ENCODE measurements at places on chromosomes 11 and 22. TPM values are rescaled to one million over a fixed set of nuclear protein-coding genes. Genes with fewer than 3 reads are reported as not detected.

Gene BRSK2
- polyA plus RNA-seq: 0.75 TPM

DNA sequence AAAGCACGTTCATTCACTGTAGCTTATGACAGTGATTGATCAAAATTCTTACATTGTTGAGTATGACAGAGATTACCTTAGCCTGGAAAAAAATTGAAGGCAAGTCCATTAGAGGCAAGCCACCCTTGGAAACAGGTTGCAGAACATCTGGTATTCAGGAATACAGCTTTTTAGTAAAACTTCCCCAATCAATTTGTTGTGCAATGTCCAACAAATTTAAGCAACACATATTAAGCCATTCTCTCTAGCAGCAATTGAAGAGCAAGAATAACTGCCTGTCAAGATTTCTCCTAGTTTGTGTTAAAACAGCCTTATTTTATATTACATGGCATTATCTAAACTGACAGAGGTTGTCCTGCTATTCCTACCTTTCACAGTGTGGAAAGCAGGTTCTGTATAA lies 37.0 kb downstream of the BCL2L13 start:
- DNase-seq: no peak

GRCh38 chr11:2542406-2542805 lies 97.6 kb downstream of the KCNQ1 start:
- no peak for DNase-seq

DNA sequence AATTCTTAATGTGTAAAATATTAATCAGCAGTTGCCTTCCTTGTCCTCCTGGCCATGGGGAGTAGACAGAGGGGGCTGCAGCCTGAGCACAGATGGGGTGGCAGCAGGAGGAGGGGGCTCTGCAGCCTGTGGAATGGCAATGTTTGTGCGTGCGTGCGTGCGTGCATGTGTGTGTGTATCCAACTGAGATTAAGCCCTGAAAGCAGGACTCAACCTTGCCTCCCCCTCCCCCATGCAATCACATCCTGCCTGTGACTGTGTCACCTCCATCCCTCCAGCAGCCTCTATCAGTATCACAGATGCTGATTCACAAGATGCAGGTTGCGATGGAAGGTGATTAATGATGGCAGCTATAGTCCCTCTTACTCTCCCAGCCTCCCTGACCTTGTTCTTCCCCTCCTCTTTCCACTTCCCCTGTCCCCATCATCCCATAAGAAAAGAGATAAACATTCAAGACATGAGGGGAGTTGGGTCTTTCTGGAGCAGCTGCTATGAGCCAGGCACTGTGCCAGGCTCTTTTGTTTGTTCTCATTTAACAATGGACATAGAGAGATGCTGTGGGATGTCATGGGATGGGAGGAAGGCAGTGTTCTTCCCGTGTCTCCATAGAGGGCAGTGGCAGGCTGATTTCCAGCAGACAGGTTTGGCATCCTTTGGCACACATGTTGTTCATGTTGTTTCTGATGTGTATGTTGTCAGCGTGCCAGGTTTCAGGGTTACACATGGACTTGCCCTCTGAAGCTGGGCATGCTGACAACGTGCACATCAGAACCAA lies 43.8 kb upstream of the NECTIN1 start:
- no peak for DNase-seq

GRCh38 chr11:44036811-44037657 lies 10.7 kb upstream of the ACCSL start:
- peak; percentile 83 for DNase-seq

- peak; percentile 51 for DNase-seq
Measured at GRCh38 chr11:561148-562003, 606 bp downstream of the RASSF7 start.

GRCh38 chr11:120153221-120153620 lies 15.3 kb upstream of the TRIM29 start:
- no peak for DNase-seq

DNA sequence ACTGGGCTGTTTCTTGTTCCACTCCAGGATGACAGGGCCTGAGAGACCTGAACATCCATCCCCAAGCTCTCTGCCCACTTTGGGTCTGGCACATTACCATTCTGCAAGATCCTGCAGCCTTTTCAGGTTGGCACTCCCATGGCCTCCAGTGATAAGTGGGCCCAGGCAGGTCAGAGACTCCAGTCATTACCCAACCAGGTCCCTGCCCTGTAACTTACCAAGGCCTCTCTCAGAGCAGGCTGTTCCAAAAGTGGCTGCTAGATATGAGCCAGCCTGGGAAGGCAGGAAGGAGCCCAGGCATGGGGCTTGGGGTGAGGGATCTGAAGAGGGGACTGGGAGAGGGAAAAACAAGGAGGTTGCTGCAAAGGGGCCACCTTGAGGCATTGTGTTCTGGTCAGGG lies 35.9 kb downstream of the KCNQ1OT1 start:
- DNase-seq: no peak

GRCh38 chr11:20530942-20531703 lies 68.3 kb upstream of the SLC6A5 start:
- DNase-seq: no peak

- DNase-seq: no peak
Measured at GRCh38 chr11:1557904-1558774, 13.9 kb downstream of the DUSP8 start.

Gene CRYBA4
- polyA plus RNA-seq: not detected

Gene RFPL2
- polyA plus RNA-seq: not detected

DNA sequence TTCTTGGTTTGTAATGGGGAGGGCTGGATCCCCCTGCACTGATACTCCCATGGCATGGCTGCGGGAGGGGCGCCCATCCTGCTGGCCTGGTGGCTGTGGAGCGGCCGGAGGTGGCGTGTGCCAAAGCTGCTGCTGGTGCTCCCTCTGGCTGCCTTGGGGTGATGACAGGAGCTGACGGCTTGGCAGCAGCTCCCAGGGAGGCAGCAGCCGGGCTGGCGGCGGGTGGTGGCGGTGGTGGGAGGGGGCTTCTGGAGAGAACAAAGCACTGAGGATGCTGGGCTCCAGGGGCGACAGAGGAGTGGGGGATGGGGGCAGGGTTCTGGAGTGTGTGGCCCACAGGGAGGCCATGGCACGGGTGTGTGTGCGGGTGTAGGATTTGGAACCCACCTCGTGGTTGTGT lies 11.4 kb upstream of the MPPED1 start:
- DNase-seq: no peak

Gene NXPE4
- polyA plus RNA-seq: not detected

Gene SCUBE1
- polyA plus RNA-seq: 3.1 TPM

GRCh38 chr11:10784232-10785145 lies 24.2 kb downstream of the EIF4G2 start:
- DNase-seq: peak; percentile 32

Gene P2RX6
- 1.6 TPM for polyA plus RNA-seq

DNA sequence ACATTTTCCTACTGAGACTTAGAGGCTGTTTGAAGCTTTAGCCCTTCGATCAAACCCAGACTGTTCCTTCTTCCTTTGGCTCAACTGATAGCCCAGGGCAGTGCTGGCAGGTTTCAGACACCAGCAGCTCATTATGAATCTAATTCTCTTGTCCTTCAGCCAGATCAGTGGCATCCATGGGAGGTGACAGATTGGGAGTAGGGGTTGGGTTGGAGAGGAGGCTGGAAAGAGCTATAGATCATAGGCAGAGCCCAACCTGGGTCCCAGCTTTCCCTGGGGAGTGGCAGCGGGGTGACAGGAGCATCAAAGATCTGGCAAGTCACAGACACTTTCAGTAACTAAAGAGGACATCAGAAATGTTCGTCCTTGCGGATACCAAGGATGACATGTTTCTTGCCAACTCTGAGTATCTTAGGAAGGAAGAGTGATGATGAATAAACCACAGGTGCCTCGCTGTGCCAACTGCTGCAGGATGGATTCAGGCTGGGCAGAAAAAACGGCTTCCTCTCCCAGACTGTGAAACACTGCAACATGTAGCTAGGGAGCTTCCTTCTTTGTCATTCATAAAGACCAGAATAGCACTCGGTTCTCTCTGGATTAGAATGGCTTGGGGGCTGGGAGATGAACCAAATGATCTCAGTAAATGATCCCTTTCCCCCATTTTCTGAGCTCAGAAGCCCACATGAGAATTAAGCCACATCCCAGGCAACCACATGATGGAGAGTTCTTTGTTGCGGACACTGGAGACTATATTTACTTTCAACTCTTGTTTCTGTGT lies 19.1 kb downstream of the ABCC8 start:
- DNase-seq: no peak

DNA sequence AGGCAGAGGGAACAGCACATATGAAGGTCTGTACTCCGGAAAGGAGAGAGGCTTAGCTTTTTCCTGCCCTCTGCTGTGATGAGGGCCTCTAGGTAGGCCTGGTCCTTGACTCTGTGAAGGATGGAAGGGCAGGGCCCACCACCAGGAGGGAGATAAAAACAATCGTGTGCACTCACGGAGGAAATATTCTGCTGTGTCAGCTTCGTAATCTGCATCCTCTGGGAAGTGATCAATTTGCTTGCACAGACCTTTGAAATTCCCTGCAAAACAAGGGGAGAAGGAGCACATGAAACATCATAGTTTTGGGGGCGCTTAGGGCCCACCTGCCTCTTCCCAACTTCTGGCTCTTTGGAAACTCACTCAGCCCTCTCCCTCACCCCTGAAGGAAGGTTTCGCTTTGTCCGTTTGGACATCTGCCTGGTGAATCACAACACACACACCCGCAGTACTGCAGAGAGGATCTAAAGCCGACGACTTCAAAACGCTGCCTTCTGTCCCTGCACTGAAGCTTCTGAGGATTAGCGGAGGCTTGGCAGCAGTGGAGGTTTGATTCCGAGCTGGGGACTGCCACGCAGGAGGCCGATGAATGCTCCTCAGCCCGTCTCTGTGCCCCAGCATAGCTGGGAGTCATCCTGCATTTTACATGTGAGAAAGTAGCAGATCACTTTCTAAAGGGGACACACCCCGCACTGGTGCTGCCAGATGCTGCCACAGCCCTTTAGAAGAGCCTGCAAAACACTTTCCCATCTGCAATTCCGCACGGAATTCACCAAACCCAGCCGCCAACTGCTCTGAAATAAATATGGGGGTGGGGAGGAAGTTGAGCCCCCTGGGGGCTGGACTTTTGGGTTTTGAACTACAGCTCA lies 58.6 kb upstream of the EIF3D start:
- no peak for DNase-seq

GRCh38 chr22:25748140-25748539 lies 6.2 kb downstream of the MYO18B start:
- no peak for DNase-seq

- no peak for DNase-seq
Measured at GRCh38 chr22:44869196-44869595, 116.8 kb downstream of the ARHGAP8 start.

DNA sequence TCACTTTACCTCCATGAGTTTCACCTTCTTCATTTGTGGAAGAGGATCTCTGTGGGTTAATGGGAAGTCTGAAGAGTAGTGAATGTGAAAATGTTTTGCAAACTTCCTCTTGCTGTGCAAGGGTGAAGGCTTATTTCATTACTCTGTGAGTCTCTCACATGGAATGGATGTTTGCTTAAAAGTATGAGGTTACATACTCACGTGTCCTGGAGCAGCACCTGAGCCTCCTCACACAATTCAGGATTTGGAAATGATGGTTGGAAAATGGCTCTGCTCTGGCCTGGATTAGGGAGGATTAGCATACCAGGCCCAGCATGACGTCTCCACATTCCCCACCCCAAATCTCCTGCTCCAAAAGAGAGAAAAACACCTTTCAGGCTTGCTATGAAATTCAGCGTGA lies 4.8 kb downstream of the GRAMD1B start:
- no peak for DNase-seq

- no peak for DNase-seq
Measured at GRCh38 chr11:27540051-27540450, 33.5 kb upstream of the LIN7C start.

- no peak for DNase-seq
Measured at GRCh38 chr11:11442791-11443190, 89.7 kb upstream of the CSNK2A3 start.

GRCh38 chr11:27395556-27396258 lies 32.7 kb upstream of the CCDC34 start:
- no peak for DNase-seq

DNA sequence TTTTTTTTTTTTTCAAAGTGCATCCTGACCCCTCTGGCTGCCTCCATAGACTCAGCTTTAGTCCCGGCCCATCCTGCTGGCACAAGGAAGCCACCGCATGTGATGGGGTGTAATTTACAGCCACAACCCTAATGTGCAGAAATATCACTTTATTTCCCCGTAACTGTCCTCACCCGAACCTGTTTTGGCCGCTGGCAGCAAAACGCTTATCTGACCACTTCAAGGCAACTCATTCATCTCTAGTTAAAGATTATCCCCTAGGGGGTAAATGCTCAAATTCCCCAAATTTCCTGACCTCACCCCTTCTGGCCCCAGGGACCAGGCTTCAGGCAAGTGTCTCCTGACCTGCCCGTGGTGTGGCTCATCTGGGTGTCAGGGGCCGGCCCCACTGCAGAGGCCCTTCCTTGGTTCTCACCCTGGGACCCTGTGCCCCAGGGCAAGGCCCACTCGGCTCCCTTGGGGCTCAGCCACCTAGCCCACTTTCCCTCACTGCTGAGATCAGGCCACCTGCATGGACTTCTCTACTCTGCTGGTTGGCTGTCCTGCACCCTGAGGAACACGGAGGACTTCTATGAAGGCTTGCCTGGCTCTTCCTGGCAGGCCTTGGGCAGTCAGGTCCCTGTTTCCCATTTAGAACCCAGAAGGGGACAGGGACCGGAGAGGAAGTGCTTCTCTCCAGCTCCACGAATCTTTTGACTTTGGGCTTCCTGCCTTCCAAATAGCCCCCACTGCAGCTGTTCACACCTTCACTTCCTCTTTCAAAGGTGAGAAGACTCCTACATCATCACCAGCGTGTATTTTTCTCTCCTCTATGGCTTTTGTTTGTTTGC lies 53.3 kb downstream of the WNT11 start:
- DNase-seq: no peak

GRCh38 chr11:42890773-42891172 lies 421.0 kb upstream of the API5 start:
- DNase-seq: no peak

DNA sequence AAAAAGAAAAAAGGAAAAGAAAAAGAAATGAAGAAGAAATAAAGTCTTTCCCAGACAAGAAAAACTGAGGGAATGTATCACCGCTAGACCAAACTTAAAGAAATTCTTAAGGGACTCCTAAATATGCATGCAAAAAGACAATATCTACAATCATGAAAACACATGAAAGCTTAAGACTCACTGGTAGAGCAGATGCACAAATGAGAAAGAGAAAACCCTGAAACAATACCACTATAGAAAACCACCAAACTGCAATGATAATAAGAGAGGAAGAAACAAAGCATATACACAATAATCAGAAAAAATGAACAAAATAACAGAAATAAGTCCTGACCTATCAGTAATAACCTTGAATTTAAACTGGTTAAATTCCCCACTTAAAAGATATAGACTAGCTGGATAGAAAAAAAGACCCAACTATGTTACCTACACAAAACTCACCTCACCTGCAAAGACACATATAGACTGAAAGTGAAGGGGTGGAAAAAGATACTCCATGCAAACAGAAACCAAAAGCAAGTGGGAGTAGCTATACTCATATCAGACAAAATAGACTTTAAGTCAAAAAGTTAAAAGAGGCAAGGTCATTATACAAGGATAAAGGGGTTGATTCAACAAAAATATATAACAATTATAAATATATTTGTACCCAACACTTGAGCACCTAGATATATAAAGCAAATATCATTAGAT lies 61.3 kb upstream of the NARS2 start:
- DNase-seq: no peak

Gene IL18BP
- 13.3 TPM for polyA plus RNA-seq

GRCh38 chr22:49147617-49148175 lies 680.0 kb downstream of the BRD1 start:
- no peak for DNase-seq

Data from right lung (tissue), 10 donors.